ENCODE measurements at places on chromosomes 12 and 14.

DNA sequence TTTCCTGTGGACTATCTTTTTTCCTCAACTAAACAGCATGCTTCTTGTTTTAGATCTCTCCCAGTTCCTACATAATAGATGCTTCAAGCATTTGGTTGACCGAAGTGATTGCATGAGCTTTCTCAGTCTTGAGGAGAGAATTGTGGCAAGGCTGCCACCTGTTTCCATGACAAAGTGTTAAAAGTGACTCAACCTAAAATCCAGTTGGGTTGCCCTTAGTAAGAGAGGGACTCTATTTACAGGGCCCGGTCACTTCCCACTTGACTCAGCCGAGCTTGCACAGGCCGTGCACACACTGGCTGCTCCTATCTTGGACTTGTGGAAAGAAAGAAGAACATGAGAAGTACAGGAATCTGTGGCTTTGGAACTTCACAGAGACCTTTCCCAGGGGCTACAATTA lies 2.1 kb upstream of the B4GALNT3 start:
- DNase-seq = no peak

DNA sequence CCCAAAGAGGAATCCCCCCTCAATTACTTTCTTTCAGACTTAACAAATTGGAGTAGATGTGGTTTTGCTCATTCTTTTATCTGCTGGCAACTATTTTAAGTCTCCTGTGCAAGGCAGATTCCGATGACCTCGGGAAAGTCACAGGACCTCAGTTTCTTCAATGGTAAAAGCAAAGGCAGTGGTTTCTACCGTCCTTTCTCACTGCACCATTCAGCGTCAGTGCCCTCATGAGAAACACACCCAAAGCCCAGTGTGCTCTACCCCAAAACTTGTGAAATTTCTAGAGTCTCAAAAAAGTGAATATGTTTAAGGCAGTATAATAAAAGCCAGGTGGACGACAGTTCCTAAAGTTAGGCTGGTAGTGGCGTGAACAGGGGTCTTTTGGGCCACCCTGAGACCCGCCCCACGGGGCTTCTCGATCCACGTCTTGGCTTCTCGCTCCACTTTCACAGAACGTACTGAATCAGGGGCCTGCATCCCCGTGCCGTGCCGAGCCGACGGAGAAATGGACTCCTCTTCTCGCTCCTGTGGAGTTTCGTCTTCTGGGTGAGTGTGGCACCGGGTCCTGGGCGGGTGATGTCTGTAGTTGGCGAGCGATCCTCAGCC lies 1.3 kb upstream of the ARHGAP5 start:
- DNase-seq = peak; percentile 20

DNA sequence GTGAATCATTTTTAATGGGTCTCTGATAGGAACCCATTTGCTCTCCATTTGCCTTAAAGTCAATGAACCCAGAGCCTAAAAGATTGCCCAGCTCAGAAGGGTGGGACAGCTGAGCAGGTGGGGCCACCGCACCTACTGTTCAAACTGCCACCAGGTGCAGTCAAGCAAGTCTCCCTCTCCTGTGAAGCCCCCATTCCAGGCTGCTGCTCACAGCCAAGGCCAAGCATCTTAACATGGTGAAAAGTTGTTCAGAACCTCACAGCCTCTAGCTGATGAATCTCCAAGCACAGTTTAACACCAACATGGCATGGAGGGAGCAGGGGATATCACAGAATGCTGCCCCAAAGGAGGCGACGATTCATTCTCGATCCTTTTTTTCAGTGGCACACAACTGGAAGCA lies 29.5 kb downstream of the ANO2 start:
- DNase-seq = no peak

DNA sequence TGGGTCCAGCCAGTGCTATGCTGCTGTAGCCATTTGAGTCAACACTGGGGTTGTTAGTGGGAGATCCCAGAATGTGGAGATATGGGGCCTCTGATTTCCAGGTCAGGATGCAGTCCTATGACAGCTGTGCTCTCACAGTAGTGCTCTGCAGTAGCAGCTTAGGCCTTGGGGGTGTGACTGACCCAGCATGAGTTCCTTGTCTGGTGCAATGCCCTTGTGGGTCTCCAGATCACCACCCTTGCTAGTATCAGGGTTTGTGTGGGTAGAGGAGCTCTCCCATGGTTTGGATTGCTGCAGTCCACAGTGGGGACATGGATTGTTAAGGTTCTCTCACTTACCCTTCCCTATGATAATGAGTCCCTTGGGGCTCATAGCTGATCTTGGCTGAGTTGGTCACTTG lies 113.7 kb downstream of the RAD51B start:
- no peak for DNase-seq

- no peak for DNase-seq
Measured at GRCh38 chr12:96995861-96996260, 88.8 kb downstream of the NEDD1 start.

DNA sequence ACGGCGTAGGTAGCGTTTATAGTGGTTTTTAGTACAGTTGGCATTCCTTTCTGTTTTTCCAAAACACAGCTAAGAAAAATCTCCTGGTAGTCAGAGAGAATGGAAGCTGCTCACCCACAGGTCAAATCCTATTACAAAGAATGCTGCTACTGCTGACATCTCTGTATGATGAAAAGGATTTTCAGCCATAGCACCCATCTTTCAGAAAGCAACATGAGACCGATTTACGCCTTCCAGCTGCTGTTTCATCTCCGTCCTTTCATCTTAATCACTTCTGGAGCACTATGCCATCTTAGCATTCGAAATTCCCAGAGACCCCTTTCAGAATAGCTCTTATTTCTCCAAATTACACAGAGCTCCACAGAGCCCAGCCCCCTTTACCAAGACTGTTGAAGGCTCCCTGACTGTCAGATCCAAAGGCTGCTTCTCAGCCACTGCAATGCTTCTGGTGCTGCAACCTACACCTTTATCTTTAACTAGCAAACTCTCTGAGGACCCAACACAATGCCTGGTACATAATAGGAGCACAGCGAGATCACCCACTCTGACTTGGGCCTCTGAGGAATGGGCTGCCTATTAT lies 211.8 kb downstream of the NEDD1 start:
- no peak for DNase-seq
